HCEC 1CT (cell line): ENCODE measurements at places on chromosomes 3 and 15.

DNA sequence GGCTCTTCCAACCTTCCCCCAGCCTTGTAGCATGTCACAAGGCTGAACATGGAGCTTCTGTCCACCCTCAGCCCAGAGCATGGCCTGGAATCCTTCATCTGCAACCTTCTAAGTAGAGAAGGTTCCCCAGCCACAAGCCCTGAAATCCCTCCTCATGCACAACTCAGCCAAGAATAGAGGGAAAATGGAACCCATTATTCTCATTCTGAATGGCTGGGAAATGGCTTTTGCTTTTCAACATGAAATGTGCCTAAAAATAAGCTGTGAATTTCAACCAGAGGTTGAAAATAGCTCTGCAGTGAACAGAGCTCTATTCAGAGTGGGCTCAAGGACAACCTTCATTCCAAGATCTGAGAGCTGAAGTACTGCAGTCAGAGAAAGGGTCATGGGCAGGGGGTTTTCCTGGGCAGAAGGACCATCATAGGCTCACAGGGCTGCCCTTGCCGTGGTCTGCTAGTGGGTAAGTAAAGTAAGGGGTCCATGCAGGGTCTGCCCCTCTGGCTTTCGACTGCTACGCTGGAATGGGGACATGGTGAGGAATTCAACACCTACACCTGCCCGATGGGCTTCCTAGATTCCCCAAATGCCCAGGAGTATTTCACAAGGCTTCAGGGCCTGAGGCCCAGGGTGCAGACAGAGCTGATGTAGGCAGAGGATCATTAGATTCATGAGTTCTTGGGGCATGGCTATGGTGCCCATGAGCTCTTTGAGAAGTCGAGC is 35.9 kb downstream of the POC1A start:
- no peak for DNase-seq

- no peak for DNase-seq
These were observed 263.2 kb downstream of the NR2F2 start for GRCh38 chr15:96593735-96594134.

DNA sequence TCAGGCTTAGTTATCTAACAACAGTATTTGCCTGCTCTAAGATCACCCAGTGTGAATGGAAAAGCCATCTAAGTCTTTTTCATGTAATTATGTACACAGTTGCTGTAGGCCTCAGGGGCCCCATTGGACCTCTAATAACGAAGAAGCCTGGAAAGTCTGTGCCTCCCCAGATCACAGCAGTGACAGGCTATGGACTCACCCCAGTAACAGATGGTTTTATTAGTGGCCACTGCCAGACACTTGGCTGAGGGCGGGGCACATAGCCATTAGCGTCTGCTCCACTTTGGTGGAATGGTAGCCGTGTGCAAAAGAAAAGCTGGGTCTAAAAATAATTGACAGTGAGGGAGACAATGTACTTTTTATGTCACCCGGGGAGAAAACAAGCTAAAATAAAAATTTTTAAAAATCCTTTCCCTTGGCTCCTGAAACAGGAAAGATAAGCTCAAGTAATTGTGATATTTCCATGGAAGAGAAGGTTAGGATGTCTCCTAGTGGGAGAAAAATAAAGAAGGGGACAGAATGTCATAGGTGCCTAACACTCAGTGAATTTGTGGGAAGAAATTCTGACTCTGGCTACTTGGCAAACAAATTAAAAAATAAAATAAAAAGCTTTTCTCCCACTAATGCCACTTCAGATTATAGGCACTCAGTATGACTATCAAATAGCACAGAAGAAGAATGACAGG is 44.3 kb upstream of the ZNF385D start:
- DNase-seq = no peak

DNA sequence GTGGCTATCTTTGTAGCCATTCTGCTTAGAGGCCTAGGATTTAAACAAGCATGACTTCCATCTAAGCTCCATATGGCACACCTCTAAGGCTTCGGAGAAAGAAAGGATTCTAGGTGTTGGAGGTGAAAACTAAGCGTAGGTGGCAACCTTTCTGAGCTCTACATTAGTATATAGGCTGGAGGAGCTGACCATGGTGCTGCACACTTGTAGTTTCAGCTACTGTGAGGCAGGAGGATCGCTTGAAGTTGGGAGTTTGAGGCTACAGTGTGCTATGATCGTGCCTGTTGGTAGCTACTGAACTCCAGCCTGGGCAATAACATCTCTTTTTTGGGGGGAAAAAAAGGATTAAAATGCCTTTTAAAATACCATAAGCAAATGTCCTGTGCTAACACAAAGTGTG is 7.4 kb downstream of the EAF1 start:
- no peak for DNase-seq

GRCh38 chr15:42955518-42955917 is 34.9 kb upstream of the TTBK2 start:
- DNase-seq = peak; percentile 64
